SJSA1 (cell line): ENCODE measurements at places on chromosomes 1 and 21. TPM values are rescaled to one million over a fixed set of nuclear protein-coding genes. Genes with fewer than 3 reads are reported as not detected.

The TARDBP gene
- total RNA-seq, result 35.1 and 96.3 TPM in 2 replicates

The TDRD10 gene
- not detected in 2 replicates for total RNA-seq

DNA sequence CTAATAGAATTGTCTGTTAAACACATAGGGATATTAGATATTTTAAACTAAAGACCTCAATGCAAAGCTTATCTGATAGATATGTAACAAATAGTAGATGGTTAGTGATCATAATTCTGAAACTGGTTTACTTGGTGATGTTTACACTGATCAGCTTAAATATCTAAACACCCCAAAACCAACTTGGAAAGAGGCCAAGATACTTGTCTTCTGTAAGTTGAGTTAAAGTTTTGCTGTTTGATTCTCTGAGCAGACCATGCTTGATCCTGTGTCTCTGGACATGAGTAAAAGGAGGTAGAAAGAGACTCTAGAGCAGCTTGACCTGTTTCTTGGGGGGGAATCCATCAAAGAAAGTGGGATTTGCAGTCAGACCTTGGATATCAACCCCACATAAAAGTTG, 107.5 kb downstream of the NEK7 start:
- DNase-seq, result no peak

DNA sequence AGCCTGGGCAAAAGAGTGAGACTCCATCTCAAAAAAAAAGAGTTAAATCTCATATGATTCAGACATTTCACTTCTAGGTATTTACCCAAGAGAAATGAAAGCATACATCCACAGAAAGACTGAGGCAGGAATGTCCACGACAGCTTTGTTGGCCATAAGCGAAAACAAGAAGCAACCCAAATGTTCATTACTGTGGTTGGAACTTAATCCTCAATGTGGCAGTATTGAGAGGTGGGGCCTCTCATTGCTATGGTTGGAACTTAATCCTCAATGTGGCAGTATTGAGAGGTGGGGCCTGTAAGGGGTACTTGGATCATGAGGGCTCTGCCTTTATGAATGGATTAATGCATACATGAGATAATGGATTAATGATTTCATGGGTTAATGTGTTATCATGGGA, 15.2 kb downstream of the C21orf58 start:
- no peak for DNase-seq

- no peak for DNase-seq
Observed at GRCh38 chr1:196193896-196194559, 414.2 kb downstream of the KCNT2 start.

DNA sequence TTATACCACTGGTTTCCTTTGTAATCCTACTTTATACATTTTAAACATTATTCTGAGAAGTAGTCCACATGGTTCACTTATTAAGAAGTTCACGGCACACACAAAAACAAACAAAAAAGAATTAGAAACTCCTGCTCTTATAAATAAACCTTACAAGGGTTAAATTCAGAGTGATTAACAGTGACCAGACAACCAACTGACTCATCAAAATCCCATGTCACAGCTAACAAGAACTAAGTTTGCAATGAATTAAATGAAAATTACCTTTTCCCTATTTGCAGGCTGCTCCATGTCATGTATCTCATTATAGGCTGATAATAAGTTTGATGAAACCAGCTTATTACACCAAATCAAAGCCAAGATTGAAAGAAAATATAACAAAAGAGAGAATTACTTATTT, 77.5 kb downstream of the PUM1 start:
- no peak for DNase-seq

DNA sequence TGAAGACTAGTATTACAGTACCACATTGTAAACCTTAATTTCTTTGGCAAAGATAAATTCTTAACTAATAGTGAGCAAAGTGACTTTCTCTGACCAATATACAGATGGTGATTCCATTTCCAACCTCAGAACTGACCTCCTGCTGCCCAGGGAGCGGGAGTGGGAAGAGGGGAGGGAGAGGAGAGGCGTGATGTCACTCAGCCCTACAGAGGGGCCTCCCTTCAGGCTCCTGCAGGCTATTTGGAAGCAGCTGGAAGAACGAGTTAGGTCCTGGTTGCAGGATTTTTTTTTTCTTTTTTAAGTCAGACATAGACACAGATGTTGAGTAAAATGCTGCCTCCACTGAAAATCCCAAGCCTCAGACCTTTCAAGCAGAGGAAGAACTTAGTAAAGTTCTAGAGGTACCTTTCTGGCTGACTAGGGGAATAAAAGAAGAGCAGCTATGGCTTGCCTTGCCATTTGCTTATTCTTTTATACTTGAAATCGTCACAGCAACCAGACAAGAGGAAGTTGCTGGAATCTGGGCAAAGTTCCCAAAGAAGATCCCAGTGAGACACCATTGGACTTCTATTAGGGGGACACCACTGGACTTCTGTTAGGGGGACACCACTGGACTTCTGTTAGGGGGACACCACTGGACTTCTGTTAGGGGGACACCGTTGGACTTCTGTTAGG, 54.5 kb downstream of the EXO1 start:
- DNase-seq, result no peak

- DNase-seq, result no peak
Observed at GRCh38 chr1:40861224-40862003, 749 bp downstream of the CITED4 start.

GRCh38 chr1:160997323-160998038, 23.5 kb downstream of the F11R start:
- DNase-seq, result no peak

- no peak for DNase-seq
Observed at GRCh38 chr1:88060112-88060673, 623.9 kb upstream of the PKN2 start.

DNA sequence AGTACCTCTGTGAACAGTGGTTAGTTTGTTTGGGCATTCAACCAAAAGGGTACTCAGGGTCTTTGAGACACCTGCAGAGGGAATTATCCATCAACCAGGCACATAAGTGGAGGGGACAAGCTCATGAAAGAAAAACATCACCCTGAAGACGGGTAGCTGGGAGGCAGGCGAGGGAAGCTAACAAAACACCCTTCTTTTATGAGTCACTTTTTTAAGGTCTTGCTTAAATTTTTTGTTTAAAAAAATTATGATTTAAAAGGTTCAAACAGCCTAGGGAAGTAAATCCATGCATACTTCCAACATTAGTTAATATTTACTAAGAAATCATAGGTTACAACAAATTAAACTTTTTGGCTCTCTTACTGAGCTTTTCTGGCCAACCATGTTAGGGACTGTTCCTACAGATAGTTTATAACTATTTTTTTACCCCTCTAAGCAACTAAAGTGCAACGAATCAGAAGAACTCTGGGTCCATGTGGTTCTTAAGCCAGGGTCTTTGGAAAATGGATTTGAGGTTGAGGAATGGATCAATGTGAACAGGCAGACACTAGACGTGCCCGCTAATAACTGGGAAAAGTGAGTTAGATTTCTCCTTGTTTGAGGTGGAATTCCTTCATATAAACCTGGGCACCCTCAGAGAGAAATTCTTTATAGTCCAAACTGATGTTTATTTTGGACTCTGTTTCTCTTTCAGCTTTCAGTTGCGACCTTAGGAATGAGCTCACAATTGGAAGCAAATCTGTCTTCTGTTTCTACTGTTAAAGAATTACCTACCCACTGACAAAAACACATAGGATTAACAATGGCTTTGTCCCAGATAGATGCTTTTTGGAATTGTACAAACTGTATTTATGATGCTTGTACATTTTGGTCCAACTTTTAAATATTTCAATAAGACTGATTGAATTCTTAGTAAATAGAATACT, 123.0 kb downstream of the LYPLAL1 start:
- no peak for DNase-seq
